Activated T-cell treated with anti-CD3 and anti-CD28 coated beads, Interleukin-2, amount 50 U/mL, for 72 hours (primary cell): ENCODE measurements at places on chromosomes 13 and 19. TPM values are rescaled to one million over a fixed set of nuclear protein-coding genes. Genes with fewer than 3 reads are reported as not detected.

- no peaks in the 10 kb centered on the region for H3K36me3 ChIP-seq
- H3K27me3 ChIP-seq, result no peaks in the 10 kb centered on the region
- H3K4me3 ChIP-seq, result no peak overlapping the region
- H3K27ac ChIP-seq, result no peak overlapping the region
- DNase-seq, result no peak
Observed at GRCh38 chr19:13888281-13888680, 11.3 kb downstream of the NANOS3 start.

Gene MYO16
- not detected for total RNA-seq

DNA sequence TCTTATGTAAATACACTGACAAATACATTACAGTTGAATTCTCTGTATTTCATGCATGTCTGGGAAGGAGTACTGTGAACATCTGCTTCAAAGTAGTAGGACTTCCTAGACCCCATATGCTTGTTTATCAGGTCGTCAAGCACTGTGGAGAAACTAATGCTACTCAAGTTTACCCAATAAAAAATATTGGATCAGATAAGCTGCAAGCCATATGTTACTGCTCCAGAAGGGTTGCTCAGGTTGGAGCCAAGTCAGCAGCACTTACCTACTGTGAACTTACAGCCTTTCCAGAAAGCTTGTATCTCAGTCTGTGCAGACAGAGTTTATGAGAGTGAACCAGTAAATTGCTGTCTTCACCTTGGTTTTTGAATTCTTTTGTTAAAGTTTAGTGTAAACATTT lies 36.2 kb downstream of the SLAIN1 start:
- H3K4me1 ChIP-seq, result peaks cover 18% of the 10 kb centered on the region
- H3K27ac ChIP-seq, result no peak overlapping the region
- H3K4me3 ChIP-seq, result no peak overlapping the region
- no peaks in the 10 kb centered on the region for H3K36me3 ChIP-seq

Gene IL4I1
- total RNA-seq, result 42.3 TPM

- no peaks in the 10 kb centered on the region for H3K4me1 ChIP-seq
- no peak for DNase-seq
- H3K36me3 ChIP-seq, result no peaks in the 10 kb centered on the region
- H3K4me3 ChIP-seq, result no peak overlapping the region
- no peak overlapping the region for H3K27ac ChIP-seq
Observed at GRCh38 chr19:50542943-50543342, 25.3 kb downstream of the LRRC4B start.

Gene PDE4C
- not detected for total RNA-seq

GRCh38 chr19:10135551-10136334 lies 16.0 kb upstream of the EIF3G start:
- DNase-seq, result no peak
- H3K27me3 ChIP-seq, result no peaks in the 10 kb centered on the region
- no peaks in the 10 kb centered on the region for H3K4me1 ChIP-seq
- peaks cover 5% of the 10 kb centered on the region for H3K36me3 ChIP-seq

Gene TEX101
- total RNA-seq, result not detected

DNA sequence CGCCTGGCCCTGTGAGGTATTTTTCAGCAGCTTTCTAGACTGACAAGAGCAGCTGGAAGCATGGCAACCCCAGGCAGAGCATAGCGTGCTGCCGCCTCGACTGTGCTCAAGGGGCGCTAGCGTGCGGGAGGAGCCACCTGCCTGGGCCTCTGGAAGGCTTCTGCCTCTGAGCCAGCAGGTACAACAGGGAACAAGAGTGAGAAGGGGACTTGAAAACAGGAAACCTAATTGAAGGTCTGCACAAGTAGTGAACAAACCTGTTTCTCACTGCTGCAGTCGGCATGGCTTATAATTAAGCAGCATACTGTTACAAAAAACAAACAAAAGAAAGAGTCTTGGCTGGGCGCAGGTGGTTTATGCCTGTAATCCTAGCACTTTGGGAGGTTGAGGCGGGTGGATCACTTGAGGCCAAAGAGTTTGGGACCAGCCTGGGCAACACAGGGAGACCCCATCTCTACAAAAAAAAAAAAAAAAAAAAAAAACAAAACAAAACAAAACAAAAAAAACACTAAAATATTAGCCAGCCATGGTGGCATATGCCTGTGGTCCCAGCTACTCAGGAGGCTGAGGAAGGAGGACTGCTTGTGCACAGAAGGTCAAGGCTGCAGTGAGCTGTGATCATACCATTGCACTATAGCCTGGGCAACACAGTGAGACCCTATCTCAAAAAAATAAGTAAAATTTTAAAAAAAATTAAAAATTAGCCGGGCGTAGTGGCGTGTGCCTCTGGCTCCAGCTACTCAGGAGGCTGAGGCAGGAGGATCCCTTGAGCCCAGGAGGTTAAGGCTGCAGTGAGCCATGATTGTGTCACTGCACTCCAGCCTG lies 12.6 kb upstream of the GARRE1 start:
- peak overlapping the region; percentile 44 for H3K27ac ChIP-seq
- peaks cover 10% of the 10 kb centered on the region for H3K4me1 ChIP-seq
- no peak overlapping the region for H3K4me3 ChIP-seq

- no peak overlapping the region for H3K27ac ChIP-seq
- no peak overlapping the region for H3K4me3 ChIP-seq
- H3K27me3 ChIP-seq, result peaks cover 28% of the 10 kb centered on the region
- peaks cover 5% of the 10 kb centered on the region for H3K4me1 ChIP-seq
- DNase-seq, result no peak
Observed at GRCh38 chr19:34711890-34712289, 22.2 kb upstream of the ZNF181 start.

Gene KCNN1
- total RNA-seq, result 1.2 TPM

Gene RGCC
- total RNA-seq, result 85.1 TPM

DNA sequence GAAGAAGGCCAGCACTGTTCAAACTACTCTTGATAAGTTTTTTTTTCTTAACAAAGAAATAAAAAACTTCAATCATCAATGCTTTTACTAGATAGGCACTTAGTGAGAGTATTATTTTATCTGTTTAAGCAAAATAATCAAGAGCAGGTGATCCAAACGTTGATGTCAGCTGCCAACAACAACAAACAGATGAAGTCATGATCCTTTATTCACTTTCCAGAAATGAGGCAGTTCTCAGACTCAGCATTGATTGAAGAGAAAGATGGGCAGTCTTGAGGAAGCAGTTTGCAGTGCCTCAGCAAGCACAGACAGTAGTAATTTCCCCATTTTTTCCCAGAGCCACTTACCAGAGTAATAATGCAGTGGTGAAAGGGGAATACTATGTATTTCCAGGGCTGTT lies 38.4 kb upstream of the CSNK1A1L start:
- DNase-seq, result no peak
- no peak overlapping the region for H3K27ac ChIP-seq
- no peak overlapping the region for H3K4me3 ChIP-seq
- H3K27me3 ChIP-seq, result no peaks in the 10 kb centered on the region

Gene EPS8L1
- 3.8 TPM for total RNA-seq

DNA sequence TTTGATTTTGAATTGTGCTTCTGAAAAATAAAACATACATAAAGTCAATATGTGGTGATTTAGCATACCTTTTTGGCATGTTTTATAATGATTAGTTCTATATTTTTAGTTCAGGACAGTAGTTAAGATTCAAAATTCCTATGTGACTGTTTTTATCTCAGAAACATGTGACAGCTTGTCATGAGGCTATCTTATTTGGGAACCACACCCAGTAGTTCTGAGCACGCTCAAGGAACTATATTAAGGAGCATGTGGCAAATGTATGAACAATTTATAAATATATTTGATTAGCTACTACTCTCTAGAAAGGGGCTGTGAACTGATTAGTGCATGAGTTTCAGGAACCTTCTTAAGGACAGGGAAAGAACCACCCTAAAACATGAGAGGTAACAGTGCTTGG lies 38.8 kb downstream of the FGF9 start:
- H3K27ac ChIP-seq, result no peak overlapping the region
- no peaks in the 10 kb centered on the region for H3K4me1 ChIP-seq
- peaks cover 19% of the 10 kb centered on the region for H3K27me3 ChIP-seq
- no peak for DNase-seq
- peaks cover 7% of the 10 kb centered on the region for H3K36me3 ChIP-seq
- no peak overlapping the region for H3K4me3 ChIP-seq

Gene PSG2
- total RNA-seq, result not detected

DNA sequence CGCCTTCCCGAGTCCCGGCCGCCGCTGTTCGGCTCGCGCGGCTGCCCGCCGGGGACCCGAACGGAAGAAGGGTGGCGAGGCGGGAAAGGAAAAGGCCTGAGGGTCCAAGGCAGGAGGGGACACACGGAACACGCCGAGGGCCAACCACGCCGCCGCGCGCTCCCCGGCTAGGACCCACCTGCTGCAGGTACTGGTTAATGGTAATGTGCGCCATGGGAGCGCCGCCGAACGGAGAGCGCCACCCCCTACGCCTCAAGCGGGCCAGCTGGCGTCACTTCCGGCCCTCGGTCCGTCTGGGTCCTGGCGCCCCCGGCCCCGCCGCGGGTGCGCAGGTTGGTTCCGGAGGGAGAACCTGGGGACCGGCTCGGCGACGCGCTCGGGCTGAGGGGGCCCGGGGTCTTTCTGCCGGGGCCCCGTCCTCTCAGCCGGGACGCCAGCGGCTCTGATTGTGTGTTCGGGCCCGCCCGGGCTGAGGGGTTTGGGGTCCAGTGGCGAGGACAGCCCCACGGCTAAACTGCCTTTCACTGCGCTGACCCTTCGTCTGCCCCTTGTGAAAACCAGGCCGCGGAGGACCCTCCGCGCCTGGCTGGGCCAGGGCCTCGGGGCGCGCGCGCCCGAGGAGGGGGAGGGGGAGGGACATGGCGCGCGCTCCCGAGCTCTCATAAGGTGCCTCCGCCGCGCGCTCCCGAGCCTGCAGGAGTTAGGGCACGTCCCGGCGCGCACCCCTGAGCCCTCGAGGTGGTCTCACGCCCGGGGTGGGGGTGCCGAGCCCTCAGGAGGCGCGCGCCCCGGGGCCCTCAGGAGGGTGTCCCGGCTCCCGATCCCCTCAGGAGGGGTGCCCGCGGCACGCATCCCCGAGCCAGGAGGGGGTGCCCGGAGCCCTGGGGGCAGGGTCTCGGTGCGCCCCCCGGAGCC lies at the start of gene PCID2:
TSS of gene PCID2 (minus strand) at position 249 of the 915 bp plus-strand sequence. CDS start at position 214, 35 bp downstream.
- H3K27me3 ChIP-seq, result no peaks in the 10 kb centered on the region
- H3K27ac ChIP-seq, result peak within 1 kb of the TSS; percentile 79
- H3K4me3 ChIP-seq, result peak within 1 kb of the TSS; percentile 93
- H3K4me1 ChIP-seq, result peaks cover 64% of the 10 kb centered on the region
- H3K36me3 ChIP-seq, result peaks cover 5% of the 10 kb centered on the region
- peak; percentile 95 for DNase-seq

DNA sequence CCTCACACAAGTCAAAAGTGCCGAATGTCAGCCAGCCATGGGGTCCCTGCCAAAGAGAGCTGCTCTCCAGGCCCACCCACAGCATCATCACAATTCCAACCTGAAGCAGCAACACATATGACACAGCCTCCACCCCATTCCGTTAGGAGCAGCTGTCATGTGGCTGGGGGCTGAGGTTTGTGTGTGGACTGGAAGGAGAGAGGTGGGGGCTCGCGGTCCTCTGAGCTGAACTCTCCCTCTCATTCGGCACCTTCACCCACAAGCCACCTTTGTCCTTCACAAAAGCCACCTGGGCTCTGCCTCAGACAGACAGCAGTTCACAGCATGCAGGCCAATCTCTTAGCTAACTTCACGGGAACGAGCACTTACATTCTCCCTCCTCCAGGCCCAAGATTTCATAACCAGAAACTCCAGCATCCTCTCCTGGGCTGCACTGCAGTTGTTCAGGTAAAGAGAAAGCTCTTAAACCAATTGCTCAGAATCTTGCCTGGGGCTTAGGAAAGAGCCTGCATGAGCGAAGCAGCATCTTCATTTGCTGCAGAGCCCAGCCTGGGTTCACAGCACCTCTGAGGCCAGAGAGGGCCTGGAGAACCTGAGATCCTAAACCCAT lies 7.2 kb downstream of the RAB20 start:
- DNase-seq, result no peak
- H3K4me1 ChIP-seq, result peaks cover 5% of the 10 kb centered on the region
- no peaks in the 10 kb centered on the region for H3K27me3 ChIP-seq
- H3K4me3 ChIP-seq, result no peak overlapping the region
- H3K36me3 ChIP-seq, result no peaks in the 10 kb centered on the region

Gene VSTM2B
- not detected for total RNA-seq

Gene MTRF1
- 24.2 TPM for total RNA-seq

- H3K4me1 ChIP-seq, result no peaks in the 10 kb centered on the region
- H3K36me3 ChIP-seq, result no peaks in the 10 kb centered on the region
- DNase-seq, result no peak
Observed at GRCh38 chr13:107834281-107834680, 381.1 kb downstream of the LIG4 start.

DNA sequence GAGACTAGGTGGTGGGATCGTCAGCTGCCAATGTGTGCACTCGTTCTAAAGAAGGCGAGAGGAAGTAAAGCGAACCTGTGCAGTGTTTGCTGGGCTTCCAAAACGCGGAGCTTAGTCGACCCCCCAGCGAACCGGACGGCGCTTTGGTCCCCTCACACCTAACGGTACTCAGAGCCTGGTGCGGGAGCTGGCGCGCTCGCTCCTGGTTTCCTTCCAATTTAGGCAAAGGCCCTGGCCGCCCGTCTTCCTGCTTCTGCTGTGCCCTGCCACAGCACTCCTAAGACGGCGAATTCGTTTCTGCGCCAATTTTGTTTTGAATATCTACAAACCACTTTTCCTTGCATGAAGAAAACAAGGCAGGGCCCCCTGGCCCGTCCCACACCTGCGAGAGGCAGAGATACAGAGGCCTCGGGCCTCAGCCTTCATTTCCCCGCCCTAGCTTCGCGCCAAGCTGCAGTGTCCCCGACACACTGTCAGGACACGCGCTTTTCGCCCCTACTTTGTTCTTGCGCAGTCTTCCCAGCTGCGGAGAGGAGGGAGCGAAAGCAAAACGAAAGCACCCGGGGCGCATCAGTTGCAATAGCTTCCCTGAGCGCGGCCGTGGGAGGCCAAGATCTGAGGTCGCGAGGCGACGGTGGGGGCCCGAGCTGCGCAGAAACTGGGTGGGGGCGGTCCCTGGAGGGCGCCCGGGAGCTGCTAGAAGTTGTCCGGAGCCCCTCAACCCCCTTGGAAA lies 111.9 kb downstream of the KCNRG start:
- H3K36me3 ChIP-seq, result peaks cover 4% of the 10 kb centered on the region
- peaks cover 74% of the 10 kb centered on the region for H3K4me1 ChIP-seq
- peak; percentile 56 for DNase-seq
- H3K27me3 ChIP-seq, result peaks cover 34% of the 10 kb centered on the region

Gene ZNF571
- 9.4 TPM for total RNA-seq

- no peak overlapping the region for H3K27ac ChIP-seq
- H3K4me1 ChIP-seq, result peaks cover 11% of the 10 kb centered on the region
- no peaks in the 10 kb centered on the region for H3K36me3 ChIP-seq
- DNase-seq, result no peak
- H3K27me3 ChIP-seq, result no peaks in the 10 kb centered on the region
Observed at GRCh38 chr13:113835461-113836270, 28.2 kb downstream of the GAS6 start.

DNA sequence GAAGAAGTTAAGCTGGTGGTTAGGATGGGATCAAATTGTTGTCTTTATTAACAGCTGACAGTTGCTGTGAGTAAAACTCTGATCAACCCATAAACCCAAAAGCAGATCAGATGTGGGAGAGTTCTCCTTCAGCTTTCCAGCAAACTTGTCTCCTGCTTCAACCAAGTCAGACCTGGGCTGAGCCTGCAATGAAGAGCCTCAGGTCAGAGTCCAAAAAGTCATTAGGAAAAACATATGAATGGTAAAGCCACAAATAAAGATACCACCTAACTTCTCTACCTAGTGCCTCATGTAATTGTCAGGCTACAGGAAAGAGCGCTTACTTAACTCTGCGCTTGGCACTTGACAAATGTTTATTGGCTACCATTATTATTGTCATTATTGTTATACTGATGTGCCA lies 21.9 kb upstream of the UBE2L5 start:
- no peak for DNase-seq
- no peaks in the 10 kb centered on the region for H3K27me3 ChIP-seq
- H3K27ac ChIP-seq, result no peak overlapping the region
- H3K4me1 ChIP-seq, result peaks cover 17% of the 10 kb centered on the region
- no peak overlapping the region for H3K4me3 ChIP-seq
- H3K36me3 ChIP-seq, result no peaks in the 10 kb centered on the region

Gene ZNF358
- 14.1 TPM for total RNA-seq

Gene TMEM255B
- total RNA-seq, result 1.2 TPM
